Psoas muscle (tissue), 8 donors: ENCODE measurements at places on chromosomes 1 and 21. TPM values are rescaled to one million over a fixed set of nuclear protein-coding genes. Genes with fewer than 3 reads are reported as not detected.

Gene ATP5IF1
- total RNA-seq, result 214 TPM

- no peak for DNase-seq
Measured at GRCh38 chr1:12022036-12022435, 2.7 kb downstream of the MIIP start.

- no peak for DNase-seq
Measured at GRCh38 chr1:187384504-187384903, 555.8 kb downstream of the PLA2G4A start.

Gene OLFM3
- not detected for total RNA-seq

- no peak for DNase-seq
Measured at GRCh38 chr1:47226839-47227215, 5.2 kb downstream of the TAL1 start.

GRCh38 chr1:150813028-150813707 is 5.1 kb upstream of the CTSK start:
- peak; percentile 28 for DNase-seq

- peak; percentile 77 for DNase-seq
Measured at GRCh38 chr1:203351037-203351625, at the start of gene FMOD. Gene FMOD, minus strand, starts transcription at chr1:203351122. Its CDS starts 2,852 bp downstream, at chr1:203348270.

Gene CA14
- total RNA-seq, result not detected

DNA sequence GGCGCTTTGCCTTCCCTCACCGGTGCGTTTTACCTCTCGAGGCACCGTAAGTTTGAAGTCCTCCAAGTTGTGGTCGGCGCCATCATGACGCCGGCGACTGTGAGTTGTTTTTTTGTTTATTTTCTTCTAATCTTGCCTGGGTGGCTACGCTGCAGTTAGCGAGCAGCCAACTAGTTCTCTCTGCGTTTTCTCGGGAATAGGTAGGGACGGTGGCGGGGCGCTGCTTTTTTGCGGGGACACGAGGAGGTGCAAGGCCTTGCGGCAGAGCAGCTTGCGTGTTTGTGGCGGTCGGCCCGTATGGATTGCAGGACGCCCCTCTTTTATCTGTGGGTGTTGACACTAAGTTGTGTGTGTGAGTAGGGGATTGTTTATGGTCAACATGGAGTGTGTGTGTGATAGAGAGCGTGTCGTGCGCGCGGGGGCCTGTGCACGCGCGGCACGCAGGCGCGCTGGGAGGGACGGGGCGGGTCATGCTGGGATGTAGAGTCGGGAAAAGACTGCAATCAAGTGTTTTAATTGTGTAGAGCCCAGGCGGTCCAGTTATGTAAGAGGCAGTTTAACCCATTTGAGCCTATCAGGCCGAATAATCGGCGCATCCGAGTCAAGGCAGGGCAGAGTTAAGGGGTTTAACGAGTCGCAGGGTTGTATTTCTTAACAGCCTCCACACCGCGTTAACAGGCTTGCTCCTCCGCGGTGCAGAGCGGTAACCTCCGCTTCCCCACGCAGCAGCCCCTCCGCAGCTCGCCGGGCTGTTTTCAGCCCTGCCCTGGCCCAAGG is 1.2 kb upstream of the NEGR1 start:
- peak; percentile 70 for DNase-seq
